Prostate gland (tissue), 2 donors: ENCODE measurements at places on chromosomes 13 and 19. TPM values are rescaled to one million over a fixed set of nuclear protein-coding genes. Genes with fewer than 3 reads are reported as not detected.

DNA sequence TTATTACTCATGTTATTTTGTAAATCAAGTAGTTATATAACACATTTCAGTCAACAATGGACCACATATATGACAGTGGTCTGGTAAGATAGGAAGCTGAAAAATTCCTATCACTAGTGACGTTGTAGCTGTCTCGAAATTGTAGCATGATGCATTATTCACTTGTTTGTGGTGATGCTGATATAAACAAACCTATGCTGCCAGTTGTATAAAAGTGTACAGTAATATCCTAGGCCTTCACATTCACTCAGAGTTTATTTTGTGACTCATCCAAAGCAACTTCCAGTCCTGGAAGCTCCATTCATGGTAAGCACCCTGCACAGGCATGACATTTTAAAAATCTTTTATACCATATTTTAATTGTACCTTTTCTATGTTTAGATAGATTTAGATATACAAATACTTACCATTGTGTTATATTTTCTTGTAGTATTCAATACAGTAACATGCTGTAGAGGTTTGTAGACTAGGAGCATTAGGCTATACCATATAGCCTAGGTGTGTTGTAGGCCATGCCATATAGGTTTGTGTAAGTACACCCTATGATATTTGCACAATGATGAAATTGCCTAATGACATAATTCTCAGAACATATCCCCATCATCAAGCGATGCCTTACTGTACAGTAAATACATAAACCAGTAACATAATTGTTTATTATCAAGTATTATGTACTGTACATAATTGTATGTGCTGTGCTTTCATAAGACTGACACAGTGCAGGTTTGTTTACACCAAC is 49.3 kb downstream of the IFT88 start:
- H3K4me3 ChIP-seq = no peak overlapping the region
- H3K4me1 ChIP-seq = no peaks in the 10 kb centered on the region
- no peaks in the 10 kb centered on the region for H3K27me3 ChIP-seq

GRCh38 chr13:28820099-28821051 is at the start of gene MTUS2:
TSS of gene MTUS2 (plus strand) at chr13:28820339.
- peaks cover 4% of the 10 kb centered on the region for H3K27me3 ChIP-seq
- no peak within 1 kb of the TSS for H3K27ac ChIP-seq

- H3K4me3 ChIP-seq = no peak overlapping the region
- no peaks in the 10 kb centered on the region for H3K4me1 ChIP-seq
- DNase-seq = peak; percentile 2
- no peaks in the 10 kb centered on the region for H3K36me3 ChIP-seq
Measured at GRCh38 chr19:29372091-29372415, 153.7 kb upstream of the VSTM2B start.

DNA sequence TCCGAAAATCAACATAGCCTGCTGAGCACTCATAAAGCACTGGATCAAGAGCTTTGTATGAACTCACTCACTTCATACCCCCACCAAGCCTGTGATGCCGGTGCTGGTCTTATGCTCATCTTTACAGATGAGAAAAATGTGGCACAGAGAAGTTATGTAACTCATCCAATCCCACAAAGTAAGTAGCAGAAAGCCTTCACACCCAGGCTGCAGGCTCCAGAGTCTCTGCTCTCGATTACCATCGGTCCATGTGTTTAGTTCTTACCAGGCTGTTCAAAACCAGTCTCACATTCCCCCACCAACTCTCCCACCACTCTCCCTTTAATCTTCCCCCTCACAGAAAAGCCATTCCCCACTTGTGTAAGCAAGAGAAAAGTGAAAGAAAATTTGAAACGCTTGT is 276.0 kb downstream of the DNAJC15 start:
- H3K4me1 ChIP-seq = peaks cover 18% of the 10 kb centered on the region
- DNase-seq = no peak
- H3K36me3 ChIP-seq = no peaks in the 10 kb centered on the region
- no peak overlapping the region for H3K27ac ChIP-seq
- no peak overlapping the region for H3K4me3 ChIP-seq

GRCh38 chr19:2462635-2463421 is 6.1 kb upstream of the LMNB2 start:
- peak overlapping the region; percentile 33 for H3K4me3 ChIP-seq
- DNase-seq = peak; percentile 83
- H3K27ac ChIP-seq = peak overlapping the region; percentile 47
- H3K36me3 ChIP-seq = no peaks in the 10 kb centered on the region
- H3K27me3 ChIP-seq = no peaks in the 10 kb centered on the region

- no peak overlapping the region for H3K27ac ChIP-seq
- no peaks in the 10 kb centered on the region for H3K4me1 ChIP-seq
- no peak for DNase-seq
- no peaks in the 10 kb centered on the region for H3K36me3 ChIP-seq
- H3K4me3 ChIP-seq = no peak overlapping the region
Measured at GRCh38 chr13:27905650-27906049, 14.2 kb upstream of the PDX1 start.

GRCh38 chr13:82993417-82993816 is 888.9 kb downstream of the SLITRK1 start:
- H3K27me3 ChIP-seq = no peaks in the 10 kb centered on the region
- DNase-seq = no peak
- H3K36me3 ChIP-seq = no peaks in the 10 kb centered on the region
- no peak overlapping the region for H3K4me3 ChIP-seq

DNA sequence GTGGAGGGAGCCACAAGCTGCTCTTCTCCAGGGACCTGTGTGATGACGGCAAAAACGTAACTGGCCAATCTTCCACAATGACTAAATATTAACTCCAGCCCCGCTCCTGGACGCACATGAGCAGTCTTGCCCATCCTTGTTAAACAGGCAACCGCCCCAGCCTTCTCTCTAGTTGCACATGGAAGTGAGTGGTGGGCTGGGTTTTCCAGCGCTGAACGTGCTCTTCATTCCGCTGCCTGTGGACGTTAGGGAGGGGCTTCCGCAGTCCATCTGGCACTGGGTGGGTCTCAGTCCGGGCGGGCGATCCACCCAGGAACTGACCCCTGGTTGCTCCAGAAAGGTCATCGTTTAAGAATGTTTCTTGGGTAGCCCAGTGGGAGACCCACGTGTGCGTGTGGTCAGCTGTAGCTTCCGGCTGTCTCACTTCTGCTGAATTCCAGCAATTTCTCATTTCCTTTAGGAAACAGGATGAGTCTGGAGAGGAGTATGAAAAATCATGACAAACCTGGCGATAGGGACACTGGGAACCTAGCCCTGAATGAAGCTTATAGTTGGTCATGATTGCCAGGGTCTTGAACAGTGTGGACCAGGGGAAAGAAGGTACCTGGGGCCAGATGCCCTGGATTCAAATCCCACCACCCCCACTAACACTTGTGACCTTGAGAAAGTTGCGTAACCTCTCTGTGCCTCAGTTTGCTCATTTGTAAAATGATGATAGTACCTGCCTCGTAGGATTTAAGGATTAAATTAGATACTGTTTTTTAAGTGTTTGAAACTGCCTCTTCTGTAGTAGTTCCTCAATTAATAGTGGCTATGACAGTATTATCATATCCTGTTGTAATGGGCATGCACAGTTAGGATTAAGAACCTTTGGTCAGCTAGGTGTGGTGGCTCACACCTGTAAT is 92.6 kb downstream of the SIPA1L3 start:
- H3K27me3 ChIP-seq = no peaks in the 10 kb centered on the region
- DNase-seq = no peak
- H3K36me3 ChIP-seq = no peaks in the 10 kb centered on the region
- H3K4me1 ChIP-seq = peaks cover 8% of the 10 kb centered on the region

GRCh38 chr13:59538512-59538911 is 625.2 kb downstream of the DIAPH3 start:
- no peaks in the 10 kb centered on the region for H3K27me3 ChIP-seq
- no peak for DNase-seq
- H3K4me3 ChIP-seq = no peak overlapping the region
- H3K27ac ChIP-seq = no peak overlapping the region
- no peaks in the 10 kb centered on the region for H3K36me3 ChIP-seq

- H3K4me1 ChIP-seq = no peaks in the 10 kb centered on the region
- no peak for DNase-seq
- no peaks in the 10 kb centered on the region for H3K27me3 ChIP-seq
- H3K4me3 ChIP-seq = no peak overlapping the region
- H3K36me3 ChIP-seq = peaks cover 44% of the 10 kb centered on the region
- no peak overlapping the region for H3K27ac ChIP-seq
Measured at GRCh38 chr19:16851031-16851712, 22.0 kb downstream of the SIN3B start.

DNA sequence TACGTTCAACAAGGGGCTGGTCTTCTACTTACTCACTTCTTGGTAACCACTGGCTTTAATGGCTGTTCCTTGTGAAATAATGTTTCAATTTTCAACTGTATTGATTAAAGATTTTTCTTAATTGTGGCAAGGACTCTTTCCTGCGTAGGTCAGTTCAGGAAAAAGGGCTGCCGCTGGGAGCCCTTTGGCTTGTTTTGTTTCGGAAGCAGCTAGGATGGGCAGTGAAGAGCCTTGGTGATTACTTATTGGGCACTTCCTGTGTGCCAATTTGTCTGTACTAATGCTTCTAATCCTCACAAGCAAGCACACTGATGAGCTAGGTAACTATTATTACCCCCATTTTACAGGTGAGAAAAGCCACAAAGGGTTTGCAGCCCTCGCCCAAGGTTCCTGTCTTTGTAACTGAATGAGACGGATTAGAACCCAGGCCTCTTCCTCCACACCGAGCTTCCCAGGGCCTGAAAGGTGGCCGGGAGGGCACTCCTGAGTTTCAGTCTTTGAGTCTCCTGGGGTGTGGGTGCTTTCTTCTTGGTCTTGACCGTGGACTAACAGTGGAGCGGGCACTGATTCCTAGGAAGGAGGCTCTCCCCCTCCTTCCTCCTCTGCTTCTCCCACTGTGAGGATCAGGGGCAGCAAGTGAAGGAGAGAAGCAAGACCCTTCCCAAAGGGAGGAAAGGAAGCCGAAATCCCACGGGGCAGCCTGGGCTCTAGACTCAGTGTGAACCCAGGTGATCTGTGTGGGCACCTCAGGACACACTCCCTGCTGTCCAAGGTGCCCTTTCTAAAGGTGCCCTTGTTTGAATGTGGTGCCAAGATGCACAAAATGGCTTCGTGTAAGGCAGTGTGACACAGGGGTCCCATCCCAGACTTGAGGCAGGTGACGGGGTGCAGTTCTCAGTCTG is 3.7 kb downstream of the COL4A2 start:
- H3K27me3 ChIP-seq = no peaks in the 10 kb centered on the region
- no peak overlapping the region for H3K4me3 ChIP-seq
- no peak for DNase-seq

- no peaks in the 10 kb centered on the region for H3K27me3 ChIP-seq
- H3K4me3 ChIP-seq = no peak overlapping the region
- no peak for DNase-seq
- H3K4me1 ChIP-seq = peaks cover 8% of the 10 kb centered on the region
- H3K27ac ChIP-seq = no peak overlapping the region
- H3K36me3 ChIP-seq = no peaks in the 10 kb centered on the region
Measured at GRCh38 chr19:44841231-44841630, 4.9 kb upstream of the NECTIN2 start.

DNA sequence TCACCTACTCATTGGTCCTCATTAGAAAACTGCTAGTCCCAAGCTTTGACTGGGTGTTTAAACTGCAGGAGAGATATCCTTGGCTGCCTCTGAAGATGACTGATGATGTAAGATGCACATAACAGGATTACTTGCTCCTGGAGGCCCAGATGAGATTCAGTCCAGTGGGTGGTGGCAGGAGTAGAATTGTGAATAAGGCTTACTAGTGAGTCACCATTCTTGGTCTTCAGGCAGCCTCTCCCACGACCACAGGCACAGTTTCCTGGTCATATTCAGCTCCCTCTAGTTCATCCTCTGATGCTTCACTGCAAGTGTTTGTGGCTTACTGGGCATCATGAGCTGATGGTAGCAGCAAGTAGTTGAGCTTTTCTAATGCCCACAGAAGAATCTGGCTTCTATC is 12.1 kb downstream of the SERTM1 start:
- DNase-seq = no peak
- H3K4me1 ChIP-seq = no peaks in the 10 kb centered on the region
- no peaks in the 10 kb centered on the region for H3K36me3 ChIP-seq
- no peak overlapping the region for H3K4me3 ChIP-seq
- no peaks in the 10 kb centered on the region for H3K27me3 ChIP-seq

GRCh38 chr13:21130116-21130515 is 46.2 kb downstream of the SKA3 start:
- no peaks in the 10 kb centered on the region for H3K27me3 ChIP-seq
- DNase-seq = no peak
- H3K4me1 ChIP-seq = no peaks in the 10 kb centered on the region
- no peak overlapping the region for H3K27ac ChIP-seq

GRCh38 chr19:11581740-11582139 is 4.3 kb upstream of the ACP5 start:
- H3K36me3 ChIP-seq = no peaks in the 10 kb centered on the region
- H3K4me1 ChIP-seq = no peaks in the 10 kb centered on the region

DNA sequence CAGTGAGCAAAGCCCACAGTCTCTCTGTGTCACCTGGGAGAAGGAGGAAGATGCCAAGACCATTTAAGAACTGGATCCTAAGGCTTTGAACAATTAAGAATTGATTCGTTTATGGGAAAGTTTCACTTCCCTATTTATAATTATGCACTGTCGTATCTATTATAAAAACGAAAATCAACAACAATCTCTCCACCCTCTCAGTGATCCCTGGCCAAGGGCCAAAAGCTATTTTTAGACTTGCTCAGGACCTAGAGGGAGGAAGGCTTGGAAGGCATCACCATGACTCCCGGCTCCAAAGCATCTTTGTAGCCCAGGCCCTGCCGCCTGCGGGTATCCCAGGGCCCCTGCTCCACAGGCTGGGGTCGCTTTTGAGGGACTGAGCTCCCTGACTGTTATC is 1.3 kb downstream of the RHPN2 start:
- no peaks in the 10 kb centered on the region for H3K36me3 ChIP-seq
- H3K27ac ChIP-seq = peak overlapping the region; percentile 94
- no peaks in the 10 kb centered on the region for H3K27me3 ChIP-seq
- DNase-seq = peak; percentile 48
- no peaks in the 10 kb centered on the region for H3K4me1 ChIP-seq

DNA sequence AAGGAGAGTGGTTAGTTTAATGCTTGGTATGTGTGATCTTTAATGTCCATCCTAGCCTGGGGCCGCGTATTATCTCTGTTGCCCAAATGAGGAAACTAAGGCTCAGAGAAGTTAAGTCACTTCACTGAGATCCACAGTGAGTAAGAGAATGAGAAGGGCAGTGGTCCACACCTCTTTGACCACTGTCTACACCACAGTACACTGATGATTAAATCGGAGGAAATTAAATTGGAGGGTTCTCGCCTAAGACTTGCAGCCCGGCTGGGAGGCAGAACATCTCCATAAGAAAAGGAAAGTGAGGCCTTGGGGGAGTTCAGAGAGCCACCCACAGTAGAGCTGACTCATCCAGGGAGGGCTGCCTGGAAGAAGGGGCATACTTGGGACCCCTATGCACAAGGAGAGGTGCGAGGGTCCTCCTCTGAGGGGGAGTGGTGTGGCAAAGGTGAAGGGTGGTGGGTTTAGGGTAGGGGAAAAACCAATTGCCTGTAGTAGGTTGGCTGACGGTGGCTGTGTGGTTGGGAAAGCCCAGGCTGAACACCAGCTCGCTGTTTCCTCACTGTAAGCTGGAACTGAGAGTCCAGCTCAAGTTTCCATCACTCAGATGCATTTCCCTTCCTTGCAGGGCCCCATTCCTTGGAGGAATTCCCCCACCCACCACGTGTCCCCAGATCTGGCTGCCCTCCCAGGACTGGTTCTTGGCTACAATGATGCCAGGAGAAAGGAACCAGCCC is 15.0 kb upstream of the DHRS12 start:
- no peak overlapping the region for H3K4me3 ChIP-seq
- no peaks in the 10 kb centered on the region for H3K27me3 ChIP-seq
- DNase-seq = no peak
- no peaks in the 10 kb centered on the region for H3K4me1 ChIP-seq
- no peak overlapping the region for H3K27ac ChIP-seq

Gene ARID3A
- 18.7 TPM for total RNA-seq

Gene BABAM1
- total RNA-seq = 81.6 TPM

Gene MAG
- total RNA-seq = not detected

Gene CERS4
- total RNA-seq = 176 TPM

Gene MAMSTR
- 2.6 TPM for total RNA-seq
